Suprapubic skin (tissue), 4 donors: ENCODE measurements at places on chromosomes 16 and 17.

- H3K4me1 ChIP-seq: peaks cover 26% of the 10 kb centered on the region
- no peak overlapping the region for H3K4me3 ChIP-seq
- H3K27ac ChIP-seq: no peak overlapping the region
- no peak for DNase-seq
- no peaks in the 10 kb centered on the region for H3K27me3 ChIP-seq
Measured at GRCh38 chr17:4935650-4936049, 3.6 kb downstream of the GP1BA start.

- no peak overlapping the region for H3K27ac ChIP-seq
- no peaks in the 10 kb centered on the region for H3K27me3 ChIP-seq
Measured at GRCh38 chr16:7921345-7921744, 588.7 kb downstream of the RBFOX1 start.

- peaks cover 67% of the 10 kb centered on the region for H3K27me3 ChIP-seq
- peaks cover 8% of the 10 kb centered on the region for H3K4me1 ChIP-seq
- H3K36me3 ChIP-seq: no peaks in the 10 kb centered on the region
- no peak overlapping the region for H3K27ac ChIP-seq
- no peak overlapping the region for H3K4me3 ChIP-seq
Measured at GRCh38 chr16:86956437-86956836, 360.8 kb downstream of the C16orf95 start.

DNA sequence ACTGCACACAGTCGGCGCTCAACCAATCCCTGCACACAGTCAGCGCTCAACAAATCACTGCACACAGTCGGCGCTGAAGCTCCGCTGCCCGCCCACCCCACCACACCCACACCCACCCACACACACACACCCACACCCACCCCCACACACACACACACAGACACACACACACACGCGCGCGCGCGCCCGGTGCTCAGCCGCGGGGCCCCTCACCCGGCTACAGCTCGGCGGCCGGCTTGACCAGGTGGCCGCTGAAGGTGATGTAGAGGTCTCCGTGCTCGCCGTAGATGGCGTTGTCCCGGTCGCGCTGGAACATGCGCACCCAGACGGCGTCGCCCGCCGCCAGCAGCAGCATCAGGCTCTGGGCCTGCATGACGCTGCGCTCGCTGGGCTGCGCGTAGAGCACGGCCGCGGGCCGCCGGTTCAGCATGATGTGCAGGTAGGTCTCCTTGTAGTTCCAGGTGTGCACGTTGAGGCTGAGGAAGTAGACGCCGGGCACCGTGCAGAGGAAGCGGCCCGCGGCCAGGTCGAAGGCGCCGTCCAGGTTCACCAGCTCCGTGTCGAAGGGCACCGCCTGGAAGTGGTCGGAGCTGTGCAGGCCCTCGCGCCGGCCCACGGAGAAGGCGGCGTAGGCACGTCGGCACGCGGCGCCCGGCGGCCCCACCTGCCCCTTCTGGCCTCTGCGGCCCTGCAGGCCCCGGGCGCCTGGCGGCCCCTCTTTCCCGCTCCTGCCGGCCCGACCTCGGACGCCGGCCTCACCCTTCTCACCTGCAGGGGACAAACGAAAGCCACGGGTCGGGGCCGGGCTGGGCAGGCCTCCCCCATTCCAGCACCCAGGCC lies 2.5 kb downstream of the C1QTNF8 start:
- peaks cover 71% of the 10 kb centered on the region for H3K27me3 ChIP-seq
- H3K4me1 ChIP-seq: peaks cover 19% of the 10 kb centered on the region
- DNase-seq: no peak

DNA sequence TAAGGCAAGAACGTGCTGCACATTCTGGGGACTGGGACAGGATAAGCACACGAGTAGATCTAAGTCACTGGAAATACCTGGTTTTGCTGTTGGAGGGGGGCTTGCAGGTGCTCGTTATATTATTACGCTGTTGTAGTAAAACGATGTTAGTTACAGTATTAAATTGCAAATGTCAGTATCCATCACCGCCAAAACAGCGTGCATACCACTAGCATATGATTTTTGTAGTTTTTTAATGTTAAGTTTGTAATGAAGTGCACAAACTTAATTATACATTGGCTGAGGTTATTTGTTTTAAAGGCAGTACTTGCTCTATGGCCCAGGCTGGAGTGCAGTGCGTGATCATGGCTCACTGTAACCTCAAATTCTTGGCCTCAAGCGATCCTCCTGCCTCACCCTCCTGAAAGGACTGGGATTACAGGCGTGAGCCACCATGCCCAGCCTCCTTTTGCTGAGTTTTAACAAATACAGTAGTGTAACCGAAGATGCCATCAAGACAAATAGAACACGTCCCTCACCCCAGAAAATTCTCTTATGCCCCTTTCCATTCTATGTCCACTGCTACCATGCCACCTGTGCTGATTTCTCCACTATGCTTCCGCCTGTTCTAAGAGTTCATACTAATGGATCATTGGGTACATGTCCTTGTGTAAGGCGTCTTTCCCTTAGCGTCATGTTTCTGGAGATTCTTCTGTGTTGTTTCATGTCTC lies 20.7 kb upstream of the CSNK1D start:
- DNase-seq: no peak
- no peaks in the 10 kb centered on the region for H3K27me3 ChIP-seq
- H3K27ac ChIP-seq: peak overlapping the region; percentile 99
- peak overlapping the region; percentile 75 for H3K4me3 ChIP-seq
- H3K4me1 ChIP-seq: peaks cover 58% of the 10 kb centered on the region

- DNase-seq: peak; percentile 66
- peaks cover 82% of the 10 kb centered on the region for H3K4me1 ChIP-seq
- H3K36me3 ChIP-seq: no peaks in the 10 kb centered on the region
Measured at GRCh38 chr16:85365120-85365519, 248.0 kb upstream of the GSE1 start.

- no peaks in the 10 kb centered on the region for H3K27me3 ChIP-seq
- H3K4me1 ChIP-seq: peaks cover 4% of the 10 kb centered on the region
- H3K36me3 ChIP-seq: no peaks in the 10 kb centered on the region
Measured at GRCh38 chr17:15663691-15664090, 20.4 kb downstream of the TRIM16 start.

DNA sequence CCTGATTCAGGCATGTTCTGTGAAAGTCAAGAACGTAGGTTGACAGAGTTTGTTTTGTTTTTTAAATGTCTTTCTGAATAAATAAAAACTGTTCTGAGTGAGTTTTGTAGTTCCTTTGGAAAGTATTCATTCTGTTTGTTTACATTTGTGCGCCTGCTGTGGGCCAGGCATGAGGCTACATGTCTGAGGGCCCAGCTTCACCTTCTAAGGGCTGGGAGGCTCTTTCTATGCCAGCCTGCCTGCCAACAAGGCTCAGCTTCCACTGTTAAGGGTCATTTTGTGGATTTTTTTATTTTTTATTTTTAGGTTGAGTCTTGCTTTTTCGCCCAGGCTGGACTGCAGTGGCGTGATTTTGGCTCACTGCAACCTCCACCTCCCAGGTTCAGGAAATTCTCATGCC lies 6.1 kb downstream of the WWOX start:
- peaks cover 5% of the 10 kb centered on the region for H3K36me3 ChIP-seq
- H3K27ac ChIP-seq: no peak overlapping the region
- H3K4me3 ChIP-seq: no peak overlapping the region
- DNase-seq: no peak
- peaks cover 26% of the 10 kb centered on the region for H3K4me1 ChIP-seq

DNA sequence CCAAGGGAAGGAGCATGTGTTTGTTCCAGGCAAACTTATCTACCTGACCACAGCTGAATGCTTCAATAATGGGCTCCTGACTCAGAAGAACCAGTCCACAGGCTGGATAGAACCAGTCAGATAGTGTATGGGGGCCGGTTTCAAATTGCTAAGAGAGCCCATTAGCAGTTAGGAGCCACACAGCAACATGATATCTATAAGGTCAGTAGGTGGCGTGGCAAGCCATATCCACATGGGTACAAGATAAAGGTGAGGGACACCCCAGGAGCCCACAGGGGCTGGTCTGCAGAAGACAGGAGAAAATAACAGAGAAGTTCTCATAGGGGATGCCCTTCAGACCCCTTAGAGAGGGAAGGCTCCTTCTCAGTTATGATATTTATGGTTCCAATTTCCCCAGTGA lies 31.6 kb upstream of the CDRT15 start:
- no peak overlapping the region for H3K27ac ChIP-seq
- DNase-seq: no peak
- no peaks in the 10 kb centered on the region for H3K36me3 ChIP-seq
- H3K4me3 ChIP-seq: no peak overlapping the region

DNA sequence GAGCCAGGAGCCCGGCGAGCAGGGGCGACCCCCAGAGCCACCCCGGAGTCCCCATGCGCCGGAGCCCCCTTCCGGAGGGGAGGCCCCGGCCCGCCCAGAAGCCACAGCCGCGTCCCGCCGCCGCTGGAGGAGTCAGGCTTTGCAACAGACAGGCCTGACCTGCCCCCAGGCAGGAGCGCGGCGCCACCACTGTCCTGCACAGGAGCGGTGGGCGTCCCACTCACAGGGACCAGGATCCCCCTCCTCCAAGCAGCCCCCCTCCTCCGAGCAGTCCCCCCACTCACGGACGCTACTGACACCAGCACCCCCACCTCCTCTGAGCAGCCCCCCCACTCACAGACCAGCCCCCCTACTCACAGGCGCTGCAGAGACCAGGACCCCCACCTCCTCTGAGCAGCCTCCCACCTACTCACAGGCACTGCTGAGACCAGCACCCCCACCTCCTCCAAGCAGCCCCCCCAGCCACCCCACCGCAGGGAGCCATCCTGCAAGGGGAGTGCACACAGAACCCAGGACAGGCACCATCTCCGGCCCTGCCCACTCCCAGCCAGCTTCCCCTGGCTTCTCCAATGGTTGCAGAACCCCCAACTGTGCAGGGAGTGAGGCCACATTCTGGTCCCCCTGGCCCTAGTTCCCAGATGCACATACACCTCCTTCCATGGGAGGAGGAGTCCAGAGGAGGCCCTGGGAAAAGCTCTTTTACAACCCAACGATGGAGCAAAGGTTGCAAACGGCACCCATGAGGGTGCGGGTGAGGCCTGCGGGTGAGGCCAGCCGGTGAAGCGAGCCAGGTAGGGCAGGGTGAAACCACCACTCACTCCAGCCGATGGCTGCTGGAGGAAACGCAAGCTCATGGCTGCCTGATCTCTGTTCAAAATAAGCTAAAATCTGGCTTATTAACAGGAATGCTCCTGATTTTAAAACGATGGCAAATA lies 69.9 kb downstream of the ABR start:
- no peak for DNase-seq
- peaks cover 68% of the 10 kb centered on the region for H3K4me1 ChIP-seq
- no peaks in the 10 kb centered on the region for H3K36me3 ChIP-seq
- H3K27me3 ChIP-seq: no peaks in the 10 kb centered on the region

- H3K27me3 ChIP-seq: no peaks in the 10 kb centered on the region
- H3K27ac ChIP-seq: no peak overlapping the region
- no peaks in the 10 kb centered on the region for H3K36me3 ChIP-seq
- no peak overlapping the region for H3K4me3 ChIP-seq
- H3K4me1 ChIP-seq: no peaks in the 10 kb centered on the region
Measured at GRCh38 chr16:72722552-72722951, 325.4 kb downstream of the ZFHX3 start.

DNA sequence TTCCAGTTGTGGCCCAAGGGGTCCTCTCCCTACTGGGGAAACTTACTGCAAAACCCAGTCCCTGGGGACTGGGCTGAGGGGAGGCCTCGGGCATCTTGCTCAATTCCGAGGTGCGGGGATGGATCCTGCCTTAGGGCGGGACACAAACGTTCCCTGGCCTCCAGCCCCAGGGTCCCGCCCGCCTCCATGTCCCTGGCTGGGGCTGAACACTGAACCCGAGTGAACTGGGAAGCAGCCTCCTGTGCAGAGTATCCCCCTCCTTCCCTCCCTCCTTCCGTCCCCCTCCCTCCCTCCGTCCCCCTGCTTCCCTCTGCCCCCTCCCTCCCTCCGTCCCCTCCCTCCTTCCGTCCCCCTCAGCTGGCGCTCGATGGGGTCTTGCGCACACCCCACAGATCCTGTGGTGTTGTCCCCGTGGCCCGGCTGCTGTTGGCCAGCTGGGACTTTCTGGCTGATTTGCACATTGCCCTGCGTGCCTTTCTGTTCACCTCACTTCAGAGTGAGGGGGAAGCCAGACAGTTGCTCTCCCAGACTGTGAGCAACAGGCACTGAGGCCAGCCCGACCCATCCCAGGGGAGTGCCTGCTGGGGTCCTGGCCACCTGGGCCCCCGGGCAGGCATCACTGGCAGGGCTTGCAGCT lies 5.5 kb downstream of the TRAF7 start:
- H3K36me3 ChIP-seq: peaks cover 5% of the 10 kb centered on the region
- H3K4me3 ChIP-seq: peak overlapping the region; percentile 1
- H3K4me1 ChIP-seq: peaks cover 78% of the 10 kb centered on the region
- no peaks in the 10 kb centered on the region for H3K27me3 ChIP-seq
- peak; percentile 91 for DNase-seq
- peak overlapping the region; percentile 90 for H3K27ac ChIP-seq

DNA sequence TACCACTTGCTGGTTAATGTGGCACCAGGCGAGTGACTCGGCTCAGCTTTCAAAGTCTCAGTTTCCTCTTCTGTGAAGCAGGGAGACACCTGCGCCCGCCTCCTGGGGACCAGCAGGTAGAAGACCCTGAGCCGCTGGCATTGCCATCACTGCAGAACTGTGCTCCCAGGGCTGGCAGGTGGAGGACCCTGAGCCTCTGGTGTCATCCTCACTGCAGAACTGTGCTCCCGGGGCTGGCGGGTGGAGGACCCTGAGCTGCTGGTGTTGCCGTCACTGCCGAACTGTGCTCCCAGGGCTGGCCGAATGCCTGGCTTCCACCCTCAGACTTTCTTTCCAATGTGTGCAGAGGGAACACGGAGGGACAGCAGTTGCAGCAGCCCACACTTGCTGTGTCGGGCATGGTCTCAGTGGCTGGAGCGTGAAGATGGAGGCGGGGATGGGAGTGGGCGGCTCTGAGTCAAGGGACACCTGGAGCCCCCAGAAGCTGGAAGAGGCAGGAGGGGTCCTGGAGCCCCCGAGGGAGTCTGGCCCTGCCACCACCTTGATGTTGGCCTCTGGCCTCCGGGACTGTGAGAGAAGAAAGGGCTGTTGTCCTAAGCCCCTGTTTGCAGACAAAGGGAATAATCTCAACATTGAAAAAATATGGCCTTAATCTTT lies 75.8 kb upstream of the METTL9 start:
- no peak for DNase-seq
- H3K4me1 ChIP-seq: peaks cover 21% of the 10 kb centered on the region
- H3K27me3 ChIP-seq: no peaks in the 10 kb centered on the region
- H3K4me3 ChIP-seq: no peak overlapping the region
- no peaks in the 10 kb centered on the region for H3K36me3 ChIP-seq
- no peak overlapping the region for H3K27ac ChIP-seq

DNA sequence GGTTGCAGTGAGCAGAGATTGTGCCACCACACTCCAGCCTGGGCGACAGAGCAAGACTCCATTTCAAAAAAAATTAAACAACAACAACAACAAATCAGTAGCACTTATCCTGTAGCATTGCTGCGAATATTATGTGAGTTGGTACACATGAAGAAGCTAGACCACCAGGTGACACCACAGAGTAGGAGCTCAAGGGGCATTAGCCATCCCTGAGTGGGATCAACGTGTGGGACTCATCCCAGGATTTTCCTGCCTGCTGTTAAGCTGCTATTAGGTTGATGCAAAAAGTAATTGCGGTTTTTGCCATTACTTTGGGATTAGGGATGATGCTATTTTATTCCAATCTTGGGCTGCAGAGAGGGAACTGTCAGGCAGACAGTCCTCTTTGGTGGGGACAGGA lies 47.2 kb downstream of the OTOA start:
- peaks cover 4% of the 10 kb centered on the region for H3K4me1 ChIP-seq
- no peaks in the 10 kb centered on the region for H3K27me3 ChIP-seq
- no peaks in the 10 kb centered on the region for H3K36me3 ChIP-seq
- no peak for DNase-seq
- H3K4me3 ChIP-seq: no peak overlapping the region

- H3K4me3 ChIP-seq: no peak overlapping the region
- no peaks in the 10 kb centered on the region for H3K4me1 ChIP-seq
- H3K36me3 ChIP-seq: no peaks in the 10 kb centered on the region
- no peak for DNase-seq
- H3K27ac ChIP-seq: no peak overlapping the region
Measured at GRCh38 chr16:9328411-9328810, 237.0 kb downstream of the HAPSTR1 start.
